ENCODE measurements at places on chromosomes 2 and 18.

GRCh38 chr18:48761582-48761981 is 189.2 kb downstream of the SMAD7 start:
- H3K36me3 ChIP-seq: peaks cover 7% of the 10 kb centered on the region
- no peaks in the 10 kb centered on the region for H3K4me1 ChIP-seq
- H3K4me3 ChIP-seq: no peak overlapping the region
- no peak for DNase-seq
- no peak overlapping the region for H3K27ac ChIP-seq
- no peaks in the 10 kb centered on the region for H3K27me3 ChIP-seq

- H3K4me3 ChIP-seq: peak overlapping the region; percentile 59
- no peaks in the 10 kb centered on the region for H3K27me3 ChIP-seq
- peak; percentile 76 for DNase-seq
- H3K4me1 ChIP-seq: peaks cover 1% of the 10 kb centered on the region
- H3K27ac ChIP-seq: peak overlapping the region; percentile 99
These were observed 37.8 kb downstream of the PCBP1 start for GRCh38 chr2:70124983-70125480.

GRCh38 chr2:159828738-159829137 is 30.7 kb upstream of the CD302 start:
- no peak overlapping the region for H3K4me3 ChIP-seq
- no peaks in the 10 kb centered on the region for H3K4me1 ChIP-seq
- DNase-seq: no peak
- H3K36me3 ChIP-seq: no peaks in the 10 kb centered on the region
- H3K27me3 ChIP-seq: no peaks in the 10 kb centered on the region

DNA sequence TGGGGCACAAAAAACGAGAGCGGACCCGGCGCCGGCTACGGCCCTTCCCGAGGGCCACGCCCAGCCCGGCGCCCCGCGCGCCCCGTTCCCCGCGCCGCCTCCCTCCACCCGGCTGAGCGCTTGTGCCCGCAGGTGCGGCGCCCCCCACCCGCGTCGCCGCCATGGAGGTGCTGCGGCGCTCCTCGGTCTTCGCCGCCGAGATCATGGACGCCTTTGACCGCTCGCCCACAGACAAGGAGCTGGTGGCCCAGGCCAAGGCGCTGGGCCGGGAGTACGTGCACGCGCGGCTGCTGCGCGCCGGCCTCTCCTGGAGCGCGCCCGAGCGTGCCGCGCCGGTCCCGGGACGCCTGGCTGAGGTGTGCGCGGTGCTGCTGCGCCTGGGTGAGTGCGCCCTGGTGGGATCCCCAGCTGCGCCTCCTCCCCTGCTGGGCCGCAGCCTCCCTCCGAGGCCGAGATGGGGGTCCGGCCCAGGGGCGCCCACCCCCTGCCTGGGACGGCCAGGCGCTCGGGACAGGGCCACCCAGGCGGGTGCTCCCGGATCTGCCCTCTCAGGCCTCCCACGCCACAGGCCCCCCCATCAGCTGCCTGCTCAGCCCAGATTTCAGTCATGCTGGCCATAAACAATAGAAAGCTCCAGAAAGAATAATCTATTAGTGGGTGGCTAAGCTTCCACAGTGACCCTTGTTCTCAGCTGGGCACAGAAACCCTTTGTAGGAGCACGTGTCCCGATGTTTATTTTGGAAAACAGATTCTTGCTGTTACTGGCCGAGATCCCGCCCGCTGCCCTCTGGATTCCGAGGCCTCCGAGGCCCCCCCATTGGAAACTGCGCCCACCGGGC is 997 bp downstream of the BOK start:
- peak overlapping the region; percentile 96 for H3K27ac ChIP-seq
- no peak for DNase-seq
- H3K27me3 ChIP-seq: no peaks in the 10 kb centered on the region
- peaks cover 50% of the 10 kb centered on the region for H3K4me1 ChIP-seq

GRCh38 chr18:21777814-21778213 is 37.2 kb downstream of the MIB1 start:
- peaks cover 10% of the 10 kb centered on the region for H3K36me3 ChIP-seq
- no peak overlapping the region for H3K4me3 ChIP-seq
- H3K27me3 ChIP-seq: no peaks in the 10 kb centered on the region
- no peaks in the 10 kb centered on the region for H3K4me1 ChIP-seq
- no peak for DNase-seq
- H3K27ac ChIP-seq: peak overlapping the region; percentile 25

- H3K4me1 ChIP-seq: no peaks in the 10 kb centered on the region
- no peak for DNase-seq
- H3K27me3 ChIP-seq: no peaks in the 10 kb centered on the region
These were observed 1132.5 kb upstream of the CELF4 start for GRCh38 chr18:38698088-38698487.

- H3K4me3 ChIP-seq: no peak overlapping the region
- H3K4me1 ChIP-seq: no peaks in the 10 kb centered on the region
These were observed 33.4 kb downstream of the MYCN start for GRCh38 chr2:15973481-15974401.

GRCh38 chr18:56162311-56163265 is 475.8 kb downstream of the TXNL1 start:
- H3K4me1 ChIP-seq: peaks cover 7% of the 10 kb centered on the region
- H3K4me3 ChIP-seq: no peak overlapping the region
- no peak for DNase-seq
- H3K27ac ChIP-seq: peak overlapping the region; percentile 37
- no peaks in the 10 kb centered on the region for H3K27me3 ChIP-seq

GRCh38 chr2:159961037-159961436 is 101.4 kb downstream of the PLA2R1 start:
- no peaks in the 10 kb centered on the region for H3K4me1 ChIP-seq
- H3K4me3 ChIP-seq: no peak overlapping the region
- DNase-seq: no peak

DNA sequence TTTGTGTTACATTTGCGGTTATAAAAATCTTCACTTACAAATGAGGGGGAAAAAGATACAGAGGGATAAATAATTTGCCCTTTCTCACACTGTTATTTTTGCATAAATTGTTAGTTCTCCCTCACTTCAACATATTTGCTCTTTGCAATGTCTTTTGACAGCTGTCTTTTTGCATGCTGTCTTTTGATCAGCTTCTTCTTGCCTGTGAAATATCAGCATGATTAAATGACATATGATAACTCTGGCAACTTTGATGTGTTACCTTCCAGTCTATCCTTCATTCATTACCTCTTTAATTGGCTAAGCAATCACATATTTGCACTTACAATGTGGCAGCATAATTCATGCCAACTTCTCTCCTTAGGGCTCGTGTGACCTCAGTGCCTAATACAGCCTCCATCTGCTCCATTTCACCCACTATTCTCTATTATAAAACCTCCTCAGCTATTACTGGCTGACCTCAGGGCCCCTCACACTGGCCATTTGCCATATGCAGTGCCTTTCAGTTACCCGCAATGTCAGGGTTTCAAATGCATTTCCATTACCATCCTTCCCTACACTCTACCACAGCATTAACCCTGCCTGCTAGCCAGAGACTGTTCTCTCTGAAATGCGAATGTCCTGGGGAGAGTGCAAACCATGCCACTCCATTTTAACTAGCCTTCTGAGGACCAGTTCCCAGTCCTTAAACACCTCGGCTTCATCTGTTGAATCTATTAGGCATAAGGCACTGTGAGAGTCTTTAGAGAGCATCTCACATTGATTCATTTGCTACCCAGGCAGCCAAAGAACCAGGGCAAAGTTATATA is 1056.6 kb upstream of the CHAC2 start:
- no peaks in the 10 kb centered on the region for H3K36me3 ChIP-seq
- DNase-seq: no peak
- H3K4me1 ChIP-seq: no peaks in the 10 kb centered on the region
- H3K27me3 ChIP-seq: no peaks in the 10 kb centered on the region

GRCh38 chr18:55433648-55434047 is 154.3 kb downstream of the TCF4 start:
- no peak for DNase-seq
- no peaks in the 10 kb centered on the region for H3K27me3 ChIP-seq
- no peaks in the 10 kb centered on the region for H3K4me1 ChIP-seq
- H3K36me3 ChIP-seq: no peaks in the 10 kb centered on the region
- no peak overlapping the region for H3K4me3 ChIP-seq

GRCh38 chr2:8654041-8654440 is 27.8 kb upstream of the ID2 start:
- H3K4me1 ChIP-seq: peaks cover 24% of the 10 kb centered on the region
- DNase-seq: no peak
- H3K4me3 ChIP-seq: no peak overlapping the region
- no peaks in the 10 kb centered on the region for H3K36me3 ChIP-seq

- H3K27me3 ChIP-seq: peaks cover 2% of the 10 kb centered on the region
- no peak for DNase-seq
- no peak overlapping the region for H3K4me3 ChIP-seq
- H3K4me1 ChIP-seq: no peaks in the 10 kb centered on the region
These were observed 60.5 kb downstream of the RIT2 start for GRCh38 chr18:43054815-43055519.

DNA sequence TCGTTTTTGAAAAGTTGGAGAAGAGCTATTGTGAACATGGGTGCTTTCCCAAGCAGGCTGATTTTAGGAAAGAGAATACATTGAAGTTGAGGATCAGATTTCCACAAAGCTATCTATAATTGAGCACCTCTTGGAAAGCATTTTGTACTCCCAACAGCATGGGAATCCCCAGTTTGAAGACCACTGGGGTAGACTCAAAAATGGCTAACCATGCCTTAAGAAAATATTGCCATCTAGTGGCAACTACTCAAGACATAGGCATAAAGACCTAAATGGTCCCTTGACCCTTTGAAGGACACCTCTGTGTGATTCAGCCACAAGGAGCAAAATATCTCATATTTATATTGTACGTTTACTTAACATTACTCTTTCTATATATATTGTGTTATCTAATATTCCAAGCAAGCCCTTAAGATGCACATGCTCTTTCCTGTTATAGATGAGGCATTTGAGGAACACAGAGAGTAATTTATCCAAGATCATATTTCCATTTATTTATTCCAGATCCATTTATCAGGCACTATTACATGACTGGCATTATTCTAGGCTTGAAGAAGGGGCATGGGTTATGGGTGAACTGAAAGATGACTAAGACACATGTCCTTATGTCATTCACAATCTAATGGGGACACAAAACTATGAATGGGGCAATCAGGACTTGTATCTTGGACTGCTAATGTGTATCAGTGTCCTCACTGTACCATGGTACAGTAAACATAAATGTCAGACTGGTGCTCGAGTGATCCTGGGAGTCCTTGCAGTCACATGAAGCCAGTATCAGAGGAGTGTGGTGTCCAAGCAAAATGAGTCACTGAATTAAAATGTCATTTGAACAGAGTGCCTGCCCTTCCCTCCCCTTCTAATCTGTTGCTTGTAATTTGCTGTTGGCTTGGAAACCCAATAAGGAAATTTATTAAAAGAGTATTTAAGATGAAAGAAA is 121.0 kb upstream of the XPO1 start:
- H3K4me3 ChIP-seq: no peak overlapping the region
- no peak for DNase-seq
- H3K27ac ChIP-seq: no peak overlapping the region
- H3K27me3 ChIP-seq: no peaks in the 10 kb centered on the region

GRCh38 chr2:221337957-221338685 is 234.0 kb downstream of the EPHA4 start:
- H3K27me3 ChIP-seq: peaks cover 3% of the 10 kb centered on the region
- H3K36me3 ChIP-seq: no peaks in the 10 kb centered on the region
- no peak overlapping the region for H3K27ac ChIP-seq
- H3K4me1 ChIP-seq: no peaks in the 10 kb centered on the region
- no peak overlapping the region for H3K4me3 ChIP-seq

GRCh38 chr2:25749676-25750075 is 76.3 kb upstream of the DTNB start:
- no peak overlapping the region for H3K27ac ChIP-seq
- H3K4me1 ChIP-seq: no peaks in the 10 kb centered on the region
- no peak overlapping the region for H3K4me3 ChIP-seq
- no peaks in the 10 kb centered on the region for H3K27me3 ChIP-seq

- DNase-seq: no peak
- no peaks in the 10 kb centered on the region for H3K27me3 ChIP-seq
- H3K36me3 ChIP-seq: no peaks in the 10 kb centered on the region
- no peak overlapping the region for H3K4me3 ChIP-seq
These were observed 200.0 kb downstream of the GLI2 start for GRCh38 chr2:120935339-120936313.

DNA sequence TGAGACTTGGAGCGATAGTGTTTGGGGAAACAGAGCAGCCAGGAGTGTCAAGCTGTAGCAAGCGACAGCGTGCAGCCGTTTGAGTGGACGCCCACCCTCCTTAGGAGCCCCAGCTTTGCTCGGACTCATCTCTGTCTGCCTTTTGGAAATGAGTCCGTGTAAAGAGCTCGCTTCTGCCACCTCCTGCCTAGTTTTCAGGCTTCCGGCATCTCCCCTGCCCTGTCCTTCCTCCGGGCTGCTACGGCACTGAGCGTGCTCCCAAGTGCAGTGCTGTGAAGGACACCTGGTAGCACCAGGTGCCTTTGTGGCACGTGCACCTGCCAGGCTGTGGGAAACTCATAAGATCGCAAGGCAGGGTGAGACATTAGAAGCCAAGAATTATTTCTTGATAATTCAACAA is 117.1 kb downstream of the RNF144A start:
- no peak overlapping the region for H3K27ac ChIP-seq
- no peak overlapping the region for H3K4me3 ChIP-seq
- no peaks in the 10 kb centered on the region for H3K36me3 ChIP-seq
- H3K27me3 ChIP-seq: no peaks in the 10 kb centered on the region
- no peak for DNase-seq

DNA sequence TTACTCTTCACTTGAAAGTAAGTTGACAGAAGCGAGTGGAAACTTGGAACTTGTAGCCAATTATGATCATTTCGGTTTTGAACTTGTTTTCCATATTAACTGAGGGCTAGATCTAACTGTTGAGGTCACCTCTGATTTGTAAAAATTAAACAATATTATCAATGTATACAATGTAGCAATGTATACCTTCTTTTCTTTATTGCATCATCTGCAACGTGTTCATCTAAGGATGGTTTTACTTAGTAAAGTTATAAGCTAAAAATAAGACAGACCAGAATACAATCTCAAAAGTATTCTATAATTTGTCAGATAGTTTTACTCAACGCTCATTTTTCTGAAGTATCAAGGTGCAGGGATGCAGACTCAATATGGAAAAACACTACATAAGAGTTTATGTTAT is 435.0 kb upstream of the TNP1 start:
- no peaks in the 10 kb centered on the region for H3K27me3 ChIP-seq
- no peaks in the 10 kb centered on the region for H3K36me3 ChIP-seq
- H3K27ac ChIP-seq: no peak overlapping the region
- no peak overlapping the region for H3K4me3 ChIP-seq

DNA sequence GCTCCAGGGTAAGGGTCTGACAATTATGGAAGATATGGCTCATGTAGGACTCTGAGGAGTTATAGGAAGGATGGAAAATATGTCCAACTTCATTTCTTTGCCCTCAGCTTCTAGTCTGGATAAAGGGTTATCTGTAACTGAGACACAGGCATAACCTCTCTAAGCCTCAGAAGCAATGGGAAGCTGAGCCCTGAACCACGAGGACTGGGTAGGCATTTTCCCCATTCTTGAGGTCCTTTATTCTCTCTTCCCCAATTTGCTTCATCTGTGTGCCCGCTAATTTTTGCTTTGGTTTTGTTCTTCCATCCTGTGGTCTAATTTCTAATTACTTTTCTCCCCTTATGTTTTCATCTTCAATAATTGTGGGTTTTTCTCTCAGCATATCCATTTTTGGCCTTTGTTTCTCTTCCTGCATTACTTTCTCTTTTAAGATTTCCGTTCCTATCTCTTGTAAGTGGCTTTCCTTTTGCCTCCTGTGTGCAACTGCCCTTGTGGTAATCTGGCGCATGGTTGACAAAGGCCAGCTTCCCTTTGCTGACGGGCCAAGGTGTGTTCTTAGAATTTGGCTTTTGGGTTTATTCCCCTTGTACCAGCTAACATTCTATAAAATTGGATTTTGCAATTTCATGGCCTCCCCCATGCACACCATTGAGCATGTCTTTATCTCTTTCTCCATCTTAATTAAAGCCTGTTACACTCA is 343.8 kb downstream of the TXNL1 start:
- no peaks in the 10 kb centered on the region for H3K36me3 ChIP-seq
- no peak overlapping the region for H3K27ac ChIP-seq
- H3K4me1 ChIP-seq: no peaks in the 10 kb centered on the region
- no peak overlapping the region for H3K4me3 ChIP-seq
- no peaks in the 10 kb centered on the region for H3K27me3 ChIP-seq
- DNase-seq: no peak
